ENCODE measurements at places on chromosomes 2 and 18. TPM values are rescaled to one million over a fixed set of nuclear protein-coding genes. Genes with fewer than 3 reads are reported as not detected.
A peak's percentile ranks its signal among the peaks of the same experiment; 100 is the strongest.

- H3K4me3 ChIP-seq = no peak overlapping the region
- no peaks in the 10 kb centered on the region for H3K36me3 ChIP-seq
- DNase-seq = no peak
- no peaks in the 10 kb centered on the region for H3K4me1 ChIP-seq
Measured at GRCh38 chr18:32287249-32287648, 97.4 kb downstream of the MEP1B start.

Gene MAL
- 63.5 TPM for total RNA-seq

DNA sequence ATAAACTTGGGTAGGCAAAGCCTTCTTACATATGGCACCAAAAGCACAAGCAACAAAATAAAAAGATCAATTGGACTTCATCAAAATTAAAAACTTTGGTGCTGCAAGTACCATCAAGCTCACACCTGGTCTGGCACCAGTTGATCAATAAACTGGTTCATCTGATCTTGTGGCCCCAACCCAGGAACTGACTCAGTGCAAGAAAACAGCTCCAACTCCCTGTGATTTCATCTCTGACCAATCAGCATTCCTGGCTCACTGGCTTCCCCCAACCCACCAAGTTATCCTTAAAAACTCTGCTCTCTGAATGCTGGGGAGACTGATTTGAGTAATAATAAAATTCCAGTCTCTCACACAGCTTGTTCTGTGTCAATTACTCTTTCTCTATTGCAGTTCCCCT lies 8.4 kb downstream of the EPG5 start:
- H3K27me3 ChIP-seq = no peaks in the 10 kb centered on the region
- no peak for DNase-seq
- peaks cover 66% of the 10 kb centered on the region for H3K4me1 ChIP-seq
- H3K36me3 ChIP-seq = peaks cover 25% of the 10 kb centered on the region

Gene OXER1
- not detected for total RNA-seq

DNA sequence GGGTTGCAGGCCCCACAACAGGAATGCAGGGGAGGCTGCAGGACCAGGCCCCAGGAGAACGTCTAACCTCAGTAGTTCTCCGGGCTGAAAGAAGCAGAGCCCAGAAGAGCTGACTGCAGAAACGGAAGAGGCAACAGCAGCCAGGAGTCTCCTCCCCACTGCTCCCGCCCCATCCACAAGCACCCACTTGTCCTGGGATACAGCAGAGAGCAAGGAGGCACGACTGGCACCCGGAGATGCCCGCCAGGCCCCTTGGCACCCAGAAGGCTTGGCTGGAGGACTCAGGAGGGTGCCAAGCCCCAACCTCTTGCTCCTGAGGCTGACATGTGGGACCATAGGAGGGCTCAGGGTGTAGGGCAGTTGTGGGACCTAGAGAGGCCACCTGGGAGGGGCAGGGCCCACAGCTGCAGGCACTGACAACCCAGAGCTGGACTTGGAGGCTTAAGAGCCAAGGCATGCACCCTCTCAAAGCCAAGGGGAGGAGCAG lies 29.0 kb upstream of the TNS1 start:
- peaks cover 6% of the 10 kb centered on the region for H3K4me1 ChIP-seq
- peak; percentile 7 for DNase-seq
- H3K27me3 ChIP-seq = no peaks in the 10 kb centered on the region
- no peak overlapping the region for H3K27ac ChIP-seq
- no peaks in the 10 kb centered on the region for H3K36me3 ChIP-seq

GRCh38 chr2:230394301-230394700 lies 21.7 kb upstream of the SP100 start:
- H3K4me1 ChIP-seq = no peaks in the 10 kb centered on the region
- H3K27ac ChIP-seq = no peak overlapping the region
- H3K27me3 ChIP-seq = no peaks in the 10 kb centered on the region
- DNase-seq = no peak

- H3K4me3 ChIP-seq = no peak overlapping the region
- peak; percentile 2 for DNase-seq
- H3K4me1 ChIP-seq = no peaks in the 10 kb centered on the region
Measured at GRCh38 chr2:240936106-240936505, 30.0 kb downstream of the CROCC2 start.

GRCh38 chr2:54624591-54625071 lies 98.8 kb upstream of the EML6 start:
- H3K27ac ChIP-seq = no peak overlapping the region
- H3K4me1 ChIP-seq = peaks cover 2% of the 10 kb centered on the region
- H3K27me3 ChIP-seq = no peaks in the 10 kb centered on the region
- H3K4me3 ChIP-seq = no peak overlapping the region
- DNase-seq = no peak

Gene TEX51
- total RNA-seq = not detected

Gene TMEM200C
- total RNA-seq = not detected

DNA sequence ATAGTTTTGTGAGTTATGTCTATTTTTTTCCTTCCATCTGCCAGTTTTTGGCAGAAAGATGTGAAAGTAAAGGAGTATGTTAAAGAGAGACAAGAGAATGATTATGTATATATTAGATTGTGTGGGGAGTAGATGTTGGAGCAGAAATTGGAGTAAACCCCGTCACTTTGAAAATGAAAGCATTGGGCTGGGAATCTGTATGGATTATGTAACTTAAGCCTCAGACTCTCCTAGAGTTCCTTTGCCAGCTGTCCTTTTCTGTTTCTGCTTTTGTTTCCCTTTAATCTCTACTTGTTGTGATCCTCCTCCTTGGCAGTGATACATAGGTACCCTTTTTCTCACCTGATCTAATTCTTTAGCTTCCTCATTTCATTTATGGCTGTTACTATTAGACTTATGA lies 19.2 kb downstream of the CCDC138 start:
- DNase-seq = no peak
- H3K27me3 ChIP-seq = no peaks in the 10 kb centered on the region

GRCh38 chr18:40314199-40314598 lies 1640.8 kb upstream of the PIK3C3 start:
- no peaks in the 10 kb centered on the region for H3K36me3 ChIP-seq
- no peaks in the 10 kb centered on the region for H3K27me3 ChIP-seq
- no peak overlapping the region for H3K27ac ChIP-seq
- H3K4me1 ChIP-seq = no peaks in the 10 kb centered on the region

DNA sequence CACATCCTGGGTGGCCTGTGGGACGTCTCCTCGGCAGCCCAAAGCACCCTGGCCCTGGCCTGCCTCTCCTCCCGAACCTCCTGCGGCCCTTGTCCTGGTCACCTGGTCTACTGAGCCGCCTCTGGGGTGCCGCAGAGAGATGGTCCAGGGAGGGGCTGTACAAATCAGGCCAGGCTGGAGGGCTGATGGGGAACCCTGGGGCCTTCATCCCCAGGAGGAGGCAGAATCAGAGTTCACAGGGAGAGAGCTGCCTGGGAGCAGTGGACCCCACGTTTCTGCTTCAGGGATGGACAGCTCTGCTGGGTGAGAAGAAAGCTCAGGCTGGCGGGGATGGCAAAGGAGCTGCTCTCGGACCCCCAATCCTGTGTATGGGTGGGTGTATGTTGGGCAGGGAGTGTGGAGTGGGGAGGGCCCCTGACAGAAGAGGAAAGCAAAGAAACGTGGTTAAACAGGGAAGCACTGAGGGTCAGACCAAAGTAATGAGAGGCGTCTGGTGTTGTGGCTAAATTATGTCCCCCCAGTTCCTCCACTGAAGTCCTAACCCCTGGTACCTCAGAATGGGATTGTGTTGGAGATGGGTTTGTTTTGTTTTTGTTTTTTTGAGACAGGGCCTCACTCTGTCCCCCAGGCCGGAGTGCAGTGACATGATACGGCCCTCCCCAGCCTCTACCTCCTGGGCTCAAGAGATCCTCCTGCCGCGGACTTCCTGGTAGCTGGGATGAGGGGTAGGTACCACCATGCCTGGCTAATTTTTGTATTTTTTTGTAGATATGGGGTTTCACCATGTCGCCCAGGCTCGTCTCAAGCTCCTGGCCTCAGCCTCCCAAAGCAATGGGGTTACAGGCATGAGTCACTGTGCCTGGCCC lies 73.4 kb upstream of the SMAD7 start:
- H3K4me3 ChIP-seq = no peak overlapping the region
- no peak for DNase-seq
- no peaks in the 10 kb centered on the region for H3K36me3 ChIP-seq
- peaks cover 3% of the 10 kb centered on the region for H3K27me3 ChIP-seq

Gene LPIN2
- 107 TPM for total RNA-seq

DNA sequence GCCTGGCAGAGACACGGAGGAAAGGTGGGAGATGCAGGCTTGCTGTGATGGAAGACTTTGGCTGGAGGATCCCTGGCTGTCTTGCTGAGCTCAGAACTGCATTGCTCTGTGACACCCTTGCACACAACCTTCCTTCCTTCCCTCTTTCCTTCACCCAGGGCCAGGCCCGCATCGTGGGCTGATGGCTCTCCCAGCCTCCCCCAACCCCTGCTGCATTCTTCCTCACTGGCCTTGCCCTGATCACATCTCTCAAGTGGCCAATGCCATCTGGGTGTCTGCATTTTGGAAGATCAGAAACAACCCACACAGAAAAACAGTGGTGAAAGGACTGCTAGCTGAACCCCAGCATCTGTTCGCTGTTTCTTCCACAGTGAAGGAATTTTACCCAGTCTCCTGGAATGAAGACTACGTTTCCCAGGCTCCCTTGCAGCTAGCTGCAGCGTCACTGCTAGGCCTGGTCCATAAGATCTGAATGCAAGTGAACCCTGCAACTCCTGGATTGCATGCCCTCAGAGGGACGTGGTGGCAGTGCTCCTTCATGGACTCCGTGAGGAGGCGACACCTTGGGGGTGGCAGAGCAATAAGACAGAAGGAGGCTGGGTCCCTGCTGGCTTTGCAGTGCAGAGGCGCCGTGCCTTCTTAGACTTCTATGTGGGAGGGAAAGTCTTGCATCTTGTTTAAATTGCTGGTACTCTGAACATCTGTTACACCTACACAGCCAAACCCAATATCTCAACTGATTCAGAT lies 78.9 kb upstream of the YWHAQ start:
- H3K36me3 ChIP-seq = no peaks in the 10 kb centered on the region
- peak overlapping the region; percentile 93 for H3K27ac ChIP-seq
- peak; percentile 54 for DNase-seq
- H3K4me1 ChIP-seq = peaks cover 58% of the 10 kb centered on the region
- H3K4me3 ChIP-seq = peak overlapping the region; percentile 33

Gene UCN
- 1.8 TPM for total RNA-seq

DNA sequence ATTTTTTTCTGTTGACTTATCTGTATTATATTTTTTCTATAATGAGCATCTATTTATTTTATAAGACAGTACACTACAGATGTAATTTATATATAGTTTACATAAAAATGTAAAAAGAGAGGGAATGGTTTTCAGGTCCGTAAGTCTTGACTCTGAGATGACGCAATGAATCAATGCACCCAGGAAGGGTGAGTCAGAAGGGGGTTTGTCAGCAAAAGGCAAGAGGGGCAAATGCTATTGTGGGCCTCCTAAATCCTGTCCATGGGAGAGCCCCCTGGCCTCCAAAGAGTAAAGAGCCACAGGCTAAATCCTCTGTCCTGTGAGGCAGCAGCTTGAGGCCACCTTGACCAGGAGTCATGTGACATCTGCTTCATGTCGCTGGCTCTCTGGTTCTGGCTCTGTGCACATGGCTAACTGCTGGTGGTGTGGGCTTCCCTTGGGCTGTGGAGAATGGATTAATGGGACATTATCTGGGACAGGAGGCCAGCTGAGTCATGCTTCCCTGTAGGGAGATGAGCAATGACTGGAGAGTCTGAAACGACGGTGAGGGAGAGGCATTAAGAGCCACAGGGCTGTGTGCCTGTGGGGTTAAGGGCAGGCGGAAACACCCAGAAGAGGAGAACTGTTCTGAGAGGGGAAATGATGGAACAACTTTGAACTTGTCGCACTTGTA lies 22.8 kb upstream of the ASB18 start:
- H3K36me3 ChIP-seq = no peaks in the 10 kb centered on the region
- no peak overlapping the region for H3K4me3 ChIP-seq
- H3K27ac ChIP-seq = no peak overlapping the region
- no peak for DNase-seq
- peaks cover 24% of the 10 kb centered on the region for H3K27me3 ChIP-seq

DNA sequence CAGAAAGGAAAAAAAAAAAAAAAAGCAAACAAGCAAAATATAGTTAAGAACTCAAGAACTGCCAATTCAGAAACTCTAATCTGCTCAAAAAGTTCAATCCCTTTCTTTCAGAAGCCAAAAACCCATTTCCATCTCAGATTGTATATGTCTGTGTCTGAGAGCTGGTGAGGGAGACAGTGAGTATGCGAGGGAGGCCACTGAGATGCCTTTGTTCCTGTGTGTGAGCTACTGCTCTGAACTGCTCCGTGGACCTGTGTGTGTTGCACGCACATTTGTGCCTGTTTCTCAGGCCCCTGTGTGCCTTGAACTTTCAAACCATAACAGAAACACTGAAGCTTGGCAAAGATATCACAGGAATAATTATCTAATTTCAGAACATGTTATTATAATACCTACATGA lies 2.5 kb upstream of the PKDCC start:
- H3K4me3 ChIP-seq = no peak overlapping the region
- peaks cover 43% of the 10 kb centered on the region for H3K27me3 ChIP-seq
- peaks cover 10% of the 10 kb centered on the region for H3K4me1 ChIP-seq
- no peak overlapping the region for H3K27ac ChIP-seq
- DNase-seq = no peak

- H3K27me3 ChIP-seq = peaks cover 28% of the 10 kb centered on the region
- H3K4me3 ChIP-seq = no peak overlapping the region
- H3K36me3 ChIP-seq = no peaks in the 10 kb centered on the region
Measured at GRCh38 chr2:236257136-236257535, 7.1 kb downstream of the ASB18 start.

Gene TGOLN2
- total RNA-seq = 85.9 TPM

Gene TUBB8B
- not detected for total RNA-seq

- DNase-seq = no peak
- no peak overlapping the region for H3K27ac ChIP-seq
- no peaks in the 10 kb centered on the region for H3K27me3 ChIP-seq
- H3K4me3 ChIP-seq = no peak overlapping the region
Measured at GRCh38 chr2:96261328-96262003, 4.3 kb downstream of the TMEM127 start.

- no peaks in the 10 kb centered on the region for H3K27me3 ChIP-seq
- H3K36me3 ChIP-seq = peaks cover 25% of the 10 kb centered on the region
- H3K4me1 ChIP-seq = no peaks in the 10 kb centered on the region
- no peak for DNase-seq
- H3K27ac ChIP-seq = no peak overlapping the region
Measured at GRCh38 chr2:182968493-182968892, 69.8 kb downstream of the NCKAP1 start.

Measured in activated CD4-positive, alpha-beta memory T cell treated with anti-CD3 and anti-CD28 coated beads for 36 hours (primary cell).